ENCODE measurements at places on chromosomes 16 and 17.

GRCh38 chr17:31559584-31560501 is 168.4 kb downstream of the RAB11FIP4 start:
- DNase-seq: no peak

- DNase-seq: no peak
These were observed 477.4 kb downstream of the SLC39A11 start for GRCh38 chr17:72614871-72615626.

- DNase-seq: no peak
These were observed 8.3 kb upstream of the CLUH start for GRCh38 chr17:2719861-2720260.

DNA sequence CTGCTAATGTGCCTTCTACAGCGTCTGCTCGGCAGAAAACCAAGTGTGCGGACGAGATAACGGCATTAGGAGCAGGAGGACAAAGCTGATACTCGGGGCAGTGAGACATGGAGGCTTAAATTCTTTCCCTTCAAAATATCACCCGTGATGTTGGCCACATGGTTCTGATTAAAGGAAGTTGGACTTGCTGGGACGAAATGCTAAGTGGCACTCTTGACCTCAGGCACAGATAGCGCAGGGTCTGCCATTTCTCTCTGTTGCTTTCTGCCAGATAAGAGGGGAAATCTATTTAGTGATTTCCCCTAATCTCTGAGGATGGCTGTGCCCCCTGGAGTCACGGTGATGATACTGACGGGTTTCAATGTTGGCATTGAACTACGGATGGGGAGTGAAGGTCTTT is 509.6 kb upstream of the EEF2KMT start:
- peak; percentile 6 for DNase-seq

DNA sequence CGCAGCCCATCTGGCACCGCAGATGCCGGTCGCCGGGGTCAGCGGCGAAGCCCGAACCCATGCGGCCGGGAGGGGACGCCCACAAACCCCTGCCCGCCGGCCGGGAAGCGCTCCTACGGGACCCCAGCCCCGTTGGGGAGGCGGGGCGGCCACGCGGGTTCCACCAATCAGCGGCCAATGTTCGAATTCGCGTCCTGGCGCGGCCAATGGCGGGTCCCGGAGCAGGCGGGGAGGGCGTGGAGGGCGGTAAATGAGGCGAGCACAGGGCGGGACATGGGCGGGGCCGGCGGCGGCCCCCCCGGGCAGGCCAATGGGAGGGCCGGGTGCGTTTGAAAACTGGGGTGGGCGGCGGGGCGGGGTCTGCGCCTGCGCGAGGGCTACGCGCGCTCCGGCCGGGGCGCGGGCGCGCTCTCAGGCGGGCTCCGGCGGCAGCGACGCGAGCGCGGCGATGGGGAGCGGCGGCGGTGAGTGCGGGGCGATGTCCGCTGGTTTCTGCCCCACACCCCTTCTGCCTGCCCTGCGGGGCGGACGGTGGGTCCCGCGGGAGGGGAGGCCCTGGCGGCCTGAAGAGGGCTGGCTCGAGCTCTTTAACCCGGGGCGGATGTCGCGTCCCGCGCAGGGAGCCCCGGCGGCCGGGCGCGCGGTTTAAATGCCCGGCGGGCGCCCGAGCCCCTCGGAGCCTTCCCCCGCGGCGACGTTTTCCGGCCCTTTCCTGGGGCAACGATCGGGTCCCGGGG is at the start of gene CCNF:
Gene CCNF (plus strand): TSS at position 414 of the 737 bp plus-strand sequence. CDS start 35 bp downstream, at position 449.
- peak; percentile 98 for DNase-seq

GRCh38 chr17:80795754-80796153 is 195.9 kb upstream of the CHMP6 start:
- DNase-seq: no peak

GRCh38 chr17:73647772-73648542 is 3.7 kb upstream of the SDK2 start:
- DNase-seq: no peak

DNA sequence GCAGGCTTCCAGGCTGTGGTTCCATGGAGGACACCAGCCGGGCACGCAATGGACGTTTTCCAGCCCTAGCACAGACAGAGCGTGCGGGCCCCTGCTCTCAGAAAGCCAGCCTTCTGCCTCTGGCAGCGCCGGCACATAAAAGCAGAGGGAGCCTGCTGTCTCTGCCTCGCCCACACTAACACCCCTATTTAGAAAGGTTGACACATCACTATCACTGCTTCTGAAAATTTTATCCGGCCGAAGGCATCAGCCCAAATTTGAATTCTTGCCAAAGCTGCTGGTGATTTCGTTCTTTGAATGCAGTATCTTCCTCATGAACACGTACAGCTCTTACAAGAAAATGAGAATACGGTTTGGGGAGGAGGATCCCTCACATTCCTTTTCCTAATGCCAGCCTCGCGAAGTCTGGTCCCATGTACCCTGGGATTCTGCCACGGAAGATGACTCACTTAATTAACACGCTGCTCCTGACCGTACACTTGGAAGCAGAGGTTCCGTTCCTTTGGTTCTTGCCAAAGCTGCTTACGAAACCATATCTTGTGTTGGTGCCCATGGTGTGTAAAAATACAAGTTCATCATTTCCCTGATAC is 1.3 kb upstream of the RAB11FIP3 start:
- DNase-seq: no peak

DNA sequence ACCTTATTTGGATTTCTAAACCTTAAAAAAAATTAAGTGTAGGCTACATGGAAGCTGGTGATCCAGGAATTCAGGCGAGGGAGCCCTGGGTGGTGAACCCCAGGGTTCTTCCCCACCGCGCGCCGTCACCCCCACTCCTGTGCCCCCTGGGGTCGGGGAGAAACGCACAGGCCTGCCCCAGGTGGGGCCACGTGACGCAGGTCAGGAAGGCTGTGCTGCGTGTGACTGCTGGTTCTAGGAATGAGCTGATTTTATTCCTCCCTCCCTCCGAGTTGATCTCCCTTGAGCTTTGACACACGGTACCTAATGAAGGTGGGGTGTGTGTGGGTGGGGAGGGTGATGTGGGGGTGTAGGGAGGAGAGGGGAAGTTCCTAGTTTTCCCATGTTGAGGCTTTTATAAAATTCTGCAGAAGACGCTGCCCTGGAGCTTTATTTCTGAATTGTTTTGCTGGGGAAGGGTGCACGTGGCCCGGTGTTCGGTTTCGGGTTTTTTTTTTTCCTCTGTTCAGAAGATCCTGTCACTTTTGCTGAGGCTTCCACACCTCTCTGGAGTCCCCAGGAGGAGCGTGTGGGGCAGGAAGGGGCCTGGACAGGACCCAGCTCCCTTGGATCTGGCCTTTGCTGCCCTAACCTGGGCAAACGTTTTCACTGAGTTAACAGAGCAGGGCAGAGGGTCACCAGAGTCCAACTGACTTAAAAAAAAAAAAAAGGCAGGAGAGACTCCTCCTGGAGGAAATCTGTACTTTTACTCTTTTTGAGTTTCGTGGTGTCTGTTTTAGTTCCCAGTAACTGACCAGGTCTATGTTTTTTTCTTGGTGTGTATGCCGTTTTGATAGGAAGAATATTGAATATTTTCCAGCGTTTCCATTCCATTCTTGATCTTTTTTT is 55.8 kb upstream of the GSE1 start:
- DNase-seq: peak; percentile 93

- peak; percentile 14 for DNase-seq
These were observed 34.2 kb upstream of the NLRP1 start for GRCh38 chr17:5618476-5618875.

- DNase-seq: peak; percentile 5
These were observed 191.7 kb upstream of the RBFOX1 start for GRCh38 chr16:7140899-7141298.

DNA sequence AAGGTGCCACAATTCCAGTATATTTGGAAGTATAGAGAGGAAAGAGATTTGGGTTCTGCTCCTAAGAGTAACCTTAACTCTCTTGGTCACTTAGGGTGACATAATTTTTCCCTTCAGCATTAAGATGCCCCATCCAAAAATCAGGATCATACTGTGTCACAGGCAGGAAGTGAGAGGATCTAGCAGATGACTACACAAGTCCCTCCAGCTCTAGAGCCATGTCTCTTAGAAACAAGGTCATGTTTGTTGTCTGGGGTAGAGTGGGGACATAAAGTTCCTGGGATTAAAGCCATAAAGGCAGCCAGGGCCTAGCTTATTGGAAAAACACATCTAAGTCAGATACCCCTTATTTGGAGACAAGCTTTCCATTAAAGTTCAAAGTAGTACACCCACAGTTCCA is 2.7 kb downstream of the CCL8 start:
- no peak for DNase-seq

GRCh38 chr17:55521186-55521585 is 9.9 kb upstream of the SMIM36 start:
- no peak for DNase-seq

DNA sequence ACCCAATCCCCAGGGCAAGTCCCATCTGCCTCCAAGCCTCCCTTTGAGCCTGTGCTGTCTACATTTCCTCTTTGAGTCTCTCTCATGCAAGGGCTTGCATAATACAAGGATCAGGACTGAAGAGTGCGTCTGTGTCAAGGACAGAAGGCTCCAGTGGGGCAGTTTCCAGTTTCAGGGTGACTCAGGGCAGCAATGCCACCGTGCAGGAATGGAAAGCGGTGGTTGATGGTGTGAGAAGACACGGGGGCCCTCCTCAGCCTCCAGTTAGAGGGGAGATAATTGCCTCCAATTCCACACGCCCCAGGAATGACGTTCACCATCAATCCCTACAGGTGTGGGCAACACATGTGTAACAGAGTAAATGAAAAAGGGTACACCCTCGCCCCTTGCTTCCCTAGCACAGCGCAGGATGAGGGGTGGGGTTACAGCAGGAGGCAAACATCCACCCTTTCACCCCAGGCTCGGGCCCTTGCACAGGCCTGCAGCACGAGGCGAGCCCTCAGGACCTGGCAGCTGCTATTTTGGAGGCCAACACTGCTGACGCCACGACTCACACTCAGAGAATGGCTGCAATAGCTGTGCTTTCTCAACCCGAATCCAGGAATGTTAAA is 24.8 kb upstream of the SLC25A19 start:
- no peak for DNase-seq

DNA sequence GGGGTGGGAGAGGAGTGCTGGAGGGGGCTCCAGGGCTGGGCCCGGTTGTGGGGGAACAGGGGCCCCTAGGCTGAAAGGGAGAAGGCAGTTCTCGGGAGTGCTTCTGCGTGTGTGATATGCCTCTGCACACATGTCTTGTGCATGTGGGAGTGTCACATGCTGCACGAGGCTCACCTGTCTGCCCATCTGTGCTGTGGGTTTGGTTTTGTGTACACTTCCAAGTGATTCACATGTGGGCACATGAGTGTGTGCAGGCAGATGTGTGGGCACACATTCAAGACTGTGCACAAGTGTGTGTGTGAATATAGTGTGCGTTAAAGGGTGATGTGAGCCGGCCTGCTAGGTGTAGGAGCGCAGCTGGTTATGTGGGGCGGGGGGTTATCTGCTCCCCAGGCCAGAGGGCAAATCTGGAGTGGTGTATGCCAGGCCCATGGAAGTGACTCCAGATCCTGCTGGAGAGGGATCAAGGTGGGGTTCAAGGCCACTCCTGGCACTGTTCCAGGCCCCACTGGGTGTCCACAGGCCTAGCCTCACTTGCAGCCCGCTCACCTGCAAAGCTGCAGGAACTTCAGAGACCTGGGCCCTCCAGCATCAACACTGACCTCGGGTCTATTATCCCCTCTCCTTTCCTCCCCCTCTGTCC is 3.8 kb upstream of the BAHCC1 start:
- DNase-seq: no peak

All from K562 (cell line).